MCF 10A (cell line): ENCODE measurements at places on chromosomes 7 and 10. TPM values are rescaled to one million over a fixed set of nuclear protein-coding genes. Genes with fewer than 3 reads are reported as not detected.

DNA sequence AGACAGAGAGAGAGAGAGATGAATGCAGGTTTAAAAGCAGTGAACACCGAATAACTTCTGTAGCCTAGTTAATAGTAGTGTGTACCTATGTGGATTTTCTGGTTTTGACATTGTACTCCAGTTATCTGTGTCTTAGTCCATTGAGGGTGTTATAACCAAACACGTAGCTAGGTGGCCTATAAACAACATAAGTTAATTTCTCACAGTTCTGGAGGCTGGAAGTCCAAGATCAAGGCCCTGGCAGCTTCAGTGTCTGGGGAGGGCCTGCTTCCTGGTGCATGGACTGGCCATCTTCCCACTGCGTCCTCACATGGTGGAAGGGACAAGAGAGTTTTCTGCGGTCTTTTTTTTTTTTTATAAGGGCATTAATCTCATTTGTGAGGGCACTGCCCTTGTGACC, 23.5 kb downstream of the AOC1 start:
- peaks cover 35% of the 10 kb centered on the region for H3K27me3 ChIP-seq
- no peak overlapping the region for H3K27ac ChIP-seq
- H3K4me1 ChIP-seq = peaks cover 12% of the 10 kb centered on the region
- H3K4me3 ChIP-seq = no peak overlapping the region

CCDC3 gene
- total RNA-seq = 0.10 TPM in 1 of 2 replicates, not detected in the other

DDC gene
- 0.64 and 0.79 TPM in 2 replicates for total RNA-seq

GRCh38 chr10:7657552-7657951, 9.2 kb downstream of the ITIH5 start:
- H3K4me1 ChIP-seq = no peaks in the 10 kb centered on the region
- DNase-seq = no peak
- no peaks in the 10 kb centered on the region for H3K36me3 ChIP-seq
- H3K27ac ChIP-seq = no peak overlapping the region

DNA sequence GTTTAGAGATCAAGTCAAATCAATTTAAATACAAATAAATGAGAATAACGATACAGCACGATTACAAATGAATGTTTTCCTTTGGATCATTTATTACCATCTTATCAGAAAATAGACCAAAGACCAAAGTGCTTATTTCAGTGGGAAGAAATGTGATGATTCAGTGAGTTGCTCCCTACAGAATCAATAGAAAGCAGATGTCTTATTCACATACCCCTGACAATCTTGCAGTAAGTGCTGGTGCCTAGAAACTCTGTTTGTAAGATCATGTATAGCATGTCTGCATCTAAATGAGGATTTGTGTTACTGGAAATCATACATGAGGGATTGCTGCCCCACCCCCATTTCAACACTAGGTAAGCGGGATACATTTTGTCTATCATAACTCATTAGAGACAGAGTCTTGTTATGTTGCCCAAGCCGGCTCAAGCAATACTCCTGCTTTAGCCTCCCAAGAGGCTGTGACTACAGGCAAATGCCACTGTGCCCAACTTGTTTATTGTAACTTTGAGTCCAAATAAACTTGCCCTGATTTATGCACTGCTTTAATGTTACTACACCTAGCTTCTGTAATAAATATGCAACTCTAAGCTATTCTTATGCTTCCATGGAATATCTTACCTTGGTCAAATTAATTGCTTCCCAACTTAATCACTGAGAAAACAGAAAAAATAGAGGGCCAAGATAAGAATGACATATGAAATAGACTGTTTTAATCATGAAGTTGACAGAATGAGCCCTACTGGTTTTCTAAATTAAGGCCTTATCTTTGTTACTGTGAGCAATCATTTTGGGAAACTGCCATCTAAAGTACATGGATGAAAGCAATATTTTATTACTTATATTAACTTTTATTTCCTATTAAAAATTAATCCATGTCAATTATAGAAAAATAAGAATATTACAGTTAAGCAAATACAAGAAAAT, 82.5 kb downstream of the AHR start:
- DNase-seq = no peak
- H3K4me3 ChIP-seq = no peak overlapping the region
- H3K36me3 ChIP-seq = no peaks in the 10 kb centered on the region
- no peak overlapping the region for H3K27ac ChIP-seq

GRCh38 chr10:108586424-108586823, 1336.9 kb downstream of the XPNPEP1 start:
- DNase-seq = no peak
- peaks cover 11% of the 10 kb centered on the region for H3K4me1 ChIP-seq
- H3K27ac ChIP-seq = no peak overlapping the region
- no peaks in the 10 kb centered on the region for H3K36me3 ChIP-seq

TNKS2 gene
- 48.3 and 50.3 TPM in 2 replicates for total RNA-seq

HEPACAM2 gene
- total RNA-seq = not detected in 2 replicates

- no peaks in the 10 kb centered on the region for H3K27me3 ChIP-seq
- H3K4me1 ChIP-seq = no peaks in the 10 kb centered on the region
- no peaks in the 10 kb centered on the region for H3K36me3 ChIP-seq
- no peak overlapping the region for H3K27ac ChIP-seq
- DNase-seq = no peak
Observed at GRCh38 chr10:118973744-118974143, 55.8 kb upstream of the NANOS1 start.

DNA sequence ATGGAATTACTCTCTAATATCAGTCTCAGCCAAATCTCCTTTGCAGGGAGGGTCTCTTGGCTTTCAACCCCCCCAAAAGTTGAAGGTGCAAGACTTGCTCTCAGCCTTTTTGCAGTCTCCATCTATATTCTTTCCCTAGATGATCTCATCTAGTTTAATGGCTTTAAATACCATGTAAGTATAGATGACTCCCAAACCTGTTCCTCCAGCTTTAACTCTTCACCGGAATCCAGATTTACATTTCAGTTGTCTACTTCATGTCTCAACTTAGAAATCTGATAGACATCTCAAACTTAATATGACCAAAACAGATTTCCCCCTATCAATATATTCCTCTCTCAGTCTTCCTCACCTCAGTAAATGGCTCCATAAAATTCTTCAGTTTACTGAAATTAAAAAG, 9.9 kb upstream of the TAS2R41 start:
- no peaks in the 10 kb centered on the region for H3K27me3 ChIP-seq
- DNase-seq = no peak
- H3K4me1 ChIP-seq = peaks cover 11% of the 10 kb centered on the region
- H3K27ac ChIP-seq = no peak overlapping the region
- no peaks in the 10 kb centered on the region for H3K36me3 ChIP-seq
- no peak overlapping the region for H3K4me3 ChIP-seq

DNA sequence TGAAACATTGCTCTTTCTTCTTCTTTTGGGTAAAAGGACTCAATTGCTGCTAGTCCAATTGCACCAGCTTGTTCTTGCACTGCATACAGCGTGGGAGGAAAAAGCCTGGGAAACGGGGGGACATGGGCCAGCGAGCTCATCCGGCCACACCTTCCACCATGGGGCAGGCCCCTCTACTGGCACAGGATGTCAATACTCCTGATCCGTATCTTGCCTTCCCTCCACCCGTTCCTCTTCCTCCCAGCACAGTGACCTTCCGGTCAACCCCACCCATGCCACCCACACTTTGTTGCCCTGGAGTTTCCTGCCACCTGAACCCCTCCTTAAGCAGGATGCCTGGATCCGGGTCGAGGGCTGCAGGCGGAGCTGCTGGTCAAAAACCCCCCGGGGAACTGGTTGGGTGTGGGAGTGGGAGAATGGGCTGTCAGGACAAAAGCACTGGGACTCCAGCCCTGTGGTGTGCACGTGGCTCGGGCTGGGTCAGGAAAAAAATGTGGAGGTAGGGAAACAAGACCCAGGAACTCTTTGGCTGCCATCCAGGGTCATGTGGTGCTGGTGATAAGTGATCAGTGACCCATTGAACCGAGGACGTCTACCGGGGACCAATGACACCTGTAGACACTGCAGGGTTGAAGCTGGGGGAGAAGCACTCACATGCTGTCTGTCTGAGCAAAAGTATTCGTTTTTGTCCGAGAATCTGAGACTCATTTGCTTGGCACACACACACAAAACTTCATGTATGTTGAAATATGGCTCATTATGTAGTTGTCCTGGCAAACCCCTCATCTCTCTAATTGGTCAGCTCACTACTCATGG, 8.1 kb downstream of the IL2RA start:
- H3K4me3 ChIP-seq = no peak overlapping the region
- no peak overlapping the region for H3K27ac ChIP-seq
- DNase-seq = no peak
- peaks cover 83% of the 10 kb centered on the region for H3K27me3 ChIP-seq

SP8 gene
- 0.16 and 0.71 TPM in 2 replicates for total RNA-seq

RSPH10B gene
- 0.10 and 0.84 TPM in 2 replicates for total RNA-seq

DNA sequence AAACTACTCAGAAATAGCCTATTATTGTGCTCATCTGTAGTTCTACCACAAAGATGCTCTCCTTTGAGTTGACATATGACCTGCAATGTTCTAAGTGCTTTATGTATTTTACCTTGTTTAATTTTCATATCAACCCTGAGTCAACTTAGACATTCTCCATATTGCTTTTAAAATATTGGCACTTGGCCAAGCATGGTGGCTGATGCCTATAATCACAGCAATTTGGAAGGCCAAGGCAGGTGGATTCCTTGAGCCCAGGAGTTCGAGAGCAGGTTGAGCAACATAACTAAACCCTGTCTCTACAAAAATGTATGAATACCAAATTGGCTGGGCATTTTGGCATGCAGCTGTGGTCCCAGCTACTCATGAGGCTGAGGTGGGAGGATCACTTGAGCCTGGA, 50.6 kb downstream of the PRKG1 start:
- H3K4me3 ChIP-seq = no peak overlapping the region
- H3K27ac ChIP-seq = no peak overlapping the region
- H3K27me3 ChIP-seq = no peaks in the 10 kb centered on the region

DNA sequence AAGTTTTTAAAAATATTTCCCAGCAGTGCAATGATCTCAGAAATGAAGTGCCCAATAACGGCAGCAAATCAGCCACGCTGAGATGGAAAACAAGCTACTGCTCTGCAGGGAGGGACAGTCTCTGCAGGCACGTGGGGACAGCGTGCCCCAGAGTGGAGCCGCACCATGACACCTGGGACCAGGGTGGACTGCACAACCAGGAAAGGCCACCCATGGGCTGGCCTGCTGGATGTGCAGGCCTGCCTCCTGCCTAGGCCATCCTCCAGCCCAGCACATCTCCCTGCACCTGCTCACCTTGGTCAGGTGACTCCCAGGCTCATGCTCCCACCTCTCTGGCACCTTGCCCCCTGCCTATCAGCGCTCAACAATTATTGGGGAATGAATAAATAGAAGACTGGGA, 80.4 kb downstream of the VSTM4 start:
- H3K36me3 ChIP-seq = no peaks in the 10 kb centered on the region
- peaks cover 9% of the 10 kb centered on the region for H3K27me3 ChIP-seq

DNA sequence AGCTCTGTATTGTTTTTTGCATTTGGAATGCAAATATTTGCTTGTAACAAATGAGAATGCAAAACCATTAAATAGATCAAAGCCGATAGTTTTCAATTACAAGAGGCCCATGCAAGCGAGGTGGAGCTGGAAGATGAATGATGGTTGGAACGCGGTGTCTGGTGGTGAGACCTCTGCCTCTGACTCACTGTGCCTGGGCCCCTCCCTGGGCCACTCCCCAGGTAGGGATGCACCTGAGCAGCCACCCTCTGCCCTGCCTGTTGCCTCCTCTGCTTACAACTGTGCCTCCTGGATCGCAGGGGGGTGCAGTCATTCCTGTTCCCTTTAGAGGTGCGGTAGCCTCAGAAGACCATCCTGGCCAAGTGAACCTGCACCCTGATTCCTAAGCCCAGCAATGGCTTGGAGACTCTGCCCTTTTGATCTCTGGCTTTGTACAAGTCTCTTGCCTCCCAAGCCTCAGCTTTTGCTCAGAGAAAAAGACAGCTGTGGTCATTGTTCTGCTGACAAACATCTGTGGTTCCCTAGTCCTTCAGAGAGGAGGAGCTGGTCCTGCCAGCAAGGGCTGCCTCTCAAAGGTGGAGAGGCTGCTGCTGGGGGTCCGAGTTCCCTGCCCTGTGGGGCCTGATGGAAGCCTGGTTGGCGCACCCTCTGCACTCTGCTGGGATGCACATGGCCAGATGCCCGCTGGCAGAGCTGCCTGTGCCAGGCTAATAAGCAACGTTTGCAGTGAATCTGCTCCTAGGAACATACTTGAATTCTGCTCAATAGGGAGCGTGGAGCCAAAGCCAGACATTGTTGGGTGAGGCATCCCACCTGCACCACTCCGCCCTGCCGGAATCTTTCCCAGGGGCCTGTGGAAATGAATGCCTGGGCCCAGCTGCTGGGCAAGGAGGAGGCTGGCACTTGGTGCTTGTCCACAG, 126.3 kb upstream of the TCERG1L start:
- no peak overlapping the region for H3K27ac ChIP-seq
- no peaks in the 10 kb centered on the region for H3K27me3 ChIP-seq
- H3K4me1 ChIP-seq = peaks cover 5% of the 10 kb centered on the region
- H3K36me3 ChIP-seq = no peaks in the 10 kb centered on the region

GRCh38 chr10:72889391-72889831, 4.1 kb upstream of the OIT3 start:
- peaks cover 18% of the 10 kb centered on the region for H3K36me3 ChIP-seq
- peak overlapping the region; percentile 26 for H3K27ac ChIP-seq
- no peaks in the 10 kb centered on the region for H3K27me3 ChIP-seq
- DNase-seq = peak; percentile 98
- peaks cover 17% of the 10 kb centered on the region for H3K4me1 ChIP-seq

GRCh38 chr7:131898418-131898817, 342.0 kb upstream of the PODXL start:
- no peaks in the 10 kb centered on the region for H3K36me3 ChIP-seq
- no peak overlapping the region for H3K27ac ChIP-seq
- peaks cover 14% of the 10 kb centered on the region for H3K4me1 ChIP-seq
- H3K27me3 ChIP-seq = no peaks in the 10 kb centered on the region

- H3K27me3 ChIP-seq = no peaks in the 10 kb centered on the region
- peak overlapping the region; percentile 57 for H3K27ac ChIP-seq
- H3K4me3 ChIP-seq = peak overlapping the region; percentile 50
- DNase-seq = peak; percentile 76
Observed at GRCh38 chr10:97571622-97572021, 957 bp upstream of the ANKRD2 start.

DNA sequence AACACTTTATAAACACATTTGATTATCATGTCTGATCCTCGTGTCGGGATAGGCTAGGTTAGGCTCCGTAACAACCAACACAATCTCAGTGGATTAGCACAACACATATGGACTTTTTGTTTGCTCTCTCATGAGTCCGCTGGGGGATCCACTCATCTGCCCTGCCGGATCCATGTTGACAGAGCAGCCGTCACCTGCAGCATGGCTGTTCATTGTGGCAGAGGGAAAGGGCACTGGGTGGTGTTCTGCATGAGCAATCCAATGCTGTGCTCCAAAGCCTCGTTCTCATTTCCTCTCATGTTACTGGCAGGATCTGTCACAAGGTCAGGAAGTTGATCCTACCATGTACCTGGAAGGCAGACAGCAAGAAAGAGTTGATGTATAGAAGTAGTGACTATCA, 62.5 kb upstream of the RAPGEF5 start:
- H3K36me3 ChIP-seq = no peaks in the 10 kb centered on the region
- no peak overlapping the region for H3K4me3 ChIP-seq
- H3K27ac ChIP-seq = no peak overlapping the region
- H3K4me1 ChIP-seq = no peaks in the 10 kb centered on the region

PNLIPRP2 gene
- not detected in 2 replicates for total RNA-seq

GRCh38 chr10:89431977-89432376, 17.6 kb downstream of the IFIT5 start:
- peaks cover 26% of the 10 kb centered on the region for H3K4me1 ChIP-seq
- H3K4me3 ChIP-seq = peak overlapping the region; percentile 19
- no peaks in the 10 kb centered on the region for H3K36me3 ChIP-seq
- no peak overlapping the region for H3K27ac ChIP-seq
- DNase-seq = peak; percentile 67

GRCh38 chr10:102701272-102701671, 12.9 kb downstream of the ARL3 start:
- H3K27me3 ChIP-seq = no peaks in the 10 kb centered on the region
- H3K27ac ChIP-seq = no peak overlapping the region
- H3K36me3 ChIP-seq = peaks cover 19% of the 10 kb centered on the region
- H3K4me1 ChIP-seq = peaks cover 5% of the 10 kb centered on the region
- no peak for DNase-seq
